Cardiac fibroblast (primary cell): ENCODE measurements at places on chromosomes 1 and 21.

GRCh38 chr1:102535829-102536505 is 539.2 kb upstream of the OLFM3 start:
- no peak for DNase-seq

DNA sequence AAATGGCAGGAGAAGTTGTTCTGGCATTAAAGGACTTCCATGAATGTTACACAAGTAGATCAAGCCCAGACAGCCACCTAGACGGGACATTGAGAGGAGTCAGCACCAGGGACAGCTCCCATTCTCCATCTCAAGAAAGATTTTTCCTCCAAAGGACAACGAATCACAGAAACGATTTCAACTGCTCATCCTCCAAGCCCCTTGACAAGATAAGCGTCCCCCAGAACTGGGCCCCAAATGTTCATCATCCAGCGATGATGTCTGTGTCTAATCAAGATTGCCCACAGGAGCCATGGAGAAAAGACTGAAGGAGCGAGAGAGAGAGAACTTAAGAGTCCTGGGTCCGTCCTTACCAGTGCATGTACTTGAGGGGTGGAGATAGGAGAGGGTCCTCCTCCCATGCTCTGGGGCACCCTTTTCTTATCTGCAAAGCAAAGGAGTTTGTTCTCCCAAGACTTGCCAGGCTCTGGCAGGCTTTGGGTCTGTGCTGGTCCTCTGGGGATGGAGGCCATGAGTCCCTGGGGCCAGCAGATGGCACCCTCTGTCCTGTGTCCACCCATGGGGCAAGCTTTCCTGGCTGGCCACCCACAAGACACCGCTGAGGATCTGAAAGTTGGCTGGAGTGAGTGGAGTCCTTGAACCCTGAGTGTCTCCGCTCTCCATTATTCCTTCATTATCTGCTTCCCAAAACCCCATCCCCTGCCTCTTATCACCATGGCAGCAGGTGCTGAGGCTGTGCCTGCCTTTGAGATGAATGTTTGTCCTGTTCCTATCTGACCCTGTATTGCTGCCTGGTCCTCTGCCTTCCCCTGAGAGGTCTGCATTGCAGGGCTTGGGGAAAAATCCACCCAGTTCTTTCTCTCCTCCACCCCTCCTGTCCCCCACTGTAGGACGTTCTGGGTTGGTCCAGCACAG is 164.6 kb downstream of the ACTL8 start:
- DNase-seq, result peak; percentile 68

DNA sequence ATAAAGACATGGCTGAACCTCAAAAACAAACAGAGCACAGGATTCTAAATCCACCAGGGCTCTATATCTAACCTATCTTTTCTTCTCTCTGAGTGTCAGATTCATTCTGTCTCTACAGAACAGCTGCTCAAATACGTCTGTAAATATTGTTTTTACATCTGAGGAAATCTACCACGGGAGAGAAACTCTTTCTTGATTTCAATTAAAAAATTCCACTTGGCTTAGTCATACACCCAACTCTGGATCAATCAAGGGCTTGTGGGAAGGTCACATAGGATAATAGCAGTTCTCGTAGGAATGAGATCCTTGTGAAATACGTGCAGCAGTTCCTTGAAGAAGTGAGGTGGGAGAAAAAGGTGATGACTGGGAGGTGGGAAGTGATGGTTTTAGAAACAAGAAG is 1355.7 kb upstream of the ADGRL2 start:
- no peak for DNase-seq

DNA sequence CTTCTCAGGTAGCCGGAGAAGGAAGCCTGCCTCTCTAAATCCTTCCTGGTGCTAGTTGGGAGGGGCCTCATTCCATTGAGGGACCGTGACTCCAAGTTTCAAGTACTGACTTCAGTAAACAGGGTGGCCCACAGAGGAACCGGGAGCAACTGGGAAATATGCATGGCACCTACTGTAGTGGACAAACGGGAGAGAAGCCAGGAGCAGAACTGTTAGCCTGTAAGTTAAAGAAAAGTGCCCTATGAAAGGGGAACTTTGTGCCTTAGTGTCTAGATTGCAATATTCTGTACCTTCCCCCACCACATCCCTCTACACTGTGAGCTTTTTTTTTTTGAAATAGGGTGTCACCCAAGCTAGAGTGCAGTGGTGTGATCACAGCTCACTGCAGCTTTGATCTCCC is 33.2 kb upstream of the KANK4 start:
- no peak for DNase-seq

GRCh38 chr1:52139817-52140540 is 1.9 kb upstream of the ZFYVE9 start:
- DNase-seq, result peak; percentile 95

GRCh38 chr1:44108241-44108640 is 10.4 kb upstream of the KLF17 start:
- peak; percentile 48 for DNase-seq

DNA sequence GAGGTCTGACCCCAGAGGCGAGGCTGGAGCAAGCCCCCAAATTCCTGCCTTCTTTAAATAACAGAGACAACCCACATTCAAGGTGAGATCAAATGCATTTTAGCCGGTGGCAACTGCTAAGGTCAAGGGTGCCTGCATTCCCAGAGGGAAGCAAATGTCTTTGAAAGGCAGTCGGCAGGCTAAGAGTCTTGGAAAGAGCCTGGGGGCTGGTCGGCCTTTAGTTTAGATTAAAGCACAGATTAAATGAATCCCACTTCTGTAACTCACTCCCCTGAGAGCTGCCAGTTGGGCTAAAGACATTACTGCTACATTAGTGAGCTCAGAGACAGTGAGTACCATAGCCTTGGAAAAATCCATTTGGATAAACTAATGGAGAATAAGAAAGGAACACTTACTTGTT is 59.2 kb downstream of the HTR6 start:
- DNase-seq, result no peak

GRCh38 chr1:235878082-235878811 is 11.5 kb upstream of the LYST start:
- no peak for DNase-seq

- peak; percentile 84 for DNase-seq
These were observed 105.0 kb downstream of the FNBP1L start for GRCh38 chr1:93552741-93553455.

GRCh38 chr1:207807326-207807689 is 55.5 kb downstream of the CD46 start:
- DNase-seq, result no peak

- no peak for DNase-seq
These were observed 31.4 kb downstream of the HIVEP3 start for GRCh38 chr1:41887365-41887764.

GRCh38 chr1:35894656-35895055 is 11.6 kb downstream of the AGO1 start:
- no peak for DNase-seq

DNA sequence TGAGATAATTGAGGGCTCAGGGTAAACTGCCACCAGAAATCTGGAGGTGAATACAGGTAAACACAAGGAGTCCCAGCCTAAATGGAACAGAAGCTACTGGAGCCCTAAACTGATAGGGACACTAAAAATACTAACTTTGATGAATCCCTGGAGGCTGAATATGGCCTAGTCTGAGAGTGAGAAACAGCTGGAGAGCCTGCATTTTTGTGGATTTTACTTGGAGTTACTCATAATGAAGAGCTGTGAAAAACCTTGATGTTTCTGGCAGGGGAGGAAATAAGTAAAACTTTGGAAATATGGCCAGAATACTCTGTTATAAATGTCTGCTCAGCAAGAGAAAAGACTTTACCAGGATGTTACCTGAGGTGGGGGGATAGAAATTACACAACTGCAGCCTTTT is 164.4 kb downstream of the LIPI start:
- DNase-seq, result no peak

DNA sequence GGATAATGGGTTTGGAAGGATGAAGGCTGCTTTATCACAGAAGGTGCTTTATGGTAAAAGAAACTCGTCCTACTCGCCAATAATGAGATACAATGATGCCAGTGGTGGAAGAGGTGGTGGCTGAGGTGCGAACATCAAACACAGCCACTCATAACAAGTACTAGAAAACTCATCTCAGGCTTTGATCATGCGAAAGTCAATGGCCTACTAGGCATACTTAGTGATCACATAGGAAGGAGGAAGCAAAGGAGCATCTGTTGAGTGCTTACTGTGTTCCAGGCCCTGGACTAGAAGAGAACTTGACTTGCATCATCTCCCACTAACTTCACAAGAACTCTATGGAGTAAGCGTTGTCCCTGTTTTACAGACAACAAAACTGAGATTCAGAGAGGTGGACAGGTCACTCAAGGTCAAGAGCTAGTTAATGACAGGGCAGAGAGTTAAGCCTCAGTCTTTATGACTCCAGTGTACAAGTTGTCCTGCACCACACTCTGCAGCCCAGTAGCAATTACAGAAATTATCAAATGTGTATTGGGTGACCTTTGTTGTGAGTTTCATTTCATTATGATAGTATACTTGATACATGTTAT is 33.6 kb downstream of the RUNX1 start:
- DNase-seq, result no peak

- no peak for DNase-seq
These were observed at the start of gene CD247 for GRCh38 chr1:167518331-167518700. Gene CD247, minus strand, starts transcription at chr1:167518529. Its CDS starts 64 bp downstream, at chr1:167518465.

GRCh38 chr1:116931016-116931918 is 21.6 kb downstream of the PTGFRN start:
- no peak for DNase-seq

DNA sequence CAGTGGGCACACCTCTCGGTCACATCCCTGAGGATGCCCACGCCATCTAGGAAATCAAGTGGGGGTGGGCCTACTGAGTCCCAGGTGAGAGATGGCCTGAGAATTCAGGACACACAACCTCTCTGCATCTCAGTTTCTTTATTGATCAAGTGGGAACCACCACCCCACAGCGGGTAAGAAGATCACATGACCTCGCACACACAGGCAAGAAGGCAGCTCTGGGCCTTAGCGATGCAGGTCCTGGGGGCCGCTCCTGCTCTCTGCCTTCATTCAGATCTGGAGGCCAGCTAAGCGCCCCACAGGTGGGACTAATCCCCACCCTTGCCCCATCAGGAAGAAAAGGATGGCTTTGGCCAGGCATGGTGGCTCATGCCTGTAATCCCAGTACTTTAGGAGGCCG is 63.2 kb downstream of the PGBD5 start:
- no peak for DNase-seq

GRCh38 chr1:115067161-115067859 is 22.0 kb downstream of the TSPAN2 start:
- DNase-seq, result no peak

DNA sequence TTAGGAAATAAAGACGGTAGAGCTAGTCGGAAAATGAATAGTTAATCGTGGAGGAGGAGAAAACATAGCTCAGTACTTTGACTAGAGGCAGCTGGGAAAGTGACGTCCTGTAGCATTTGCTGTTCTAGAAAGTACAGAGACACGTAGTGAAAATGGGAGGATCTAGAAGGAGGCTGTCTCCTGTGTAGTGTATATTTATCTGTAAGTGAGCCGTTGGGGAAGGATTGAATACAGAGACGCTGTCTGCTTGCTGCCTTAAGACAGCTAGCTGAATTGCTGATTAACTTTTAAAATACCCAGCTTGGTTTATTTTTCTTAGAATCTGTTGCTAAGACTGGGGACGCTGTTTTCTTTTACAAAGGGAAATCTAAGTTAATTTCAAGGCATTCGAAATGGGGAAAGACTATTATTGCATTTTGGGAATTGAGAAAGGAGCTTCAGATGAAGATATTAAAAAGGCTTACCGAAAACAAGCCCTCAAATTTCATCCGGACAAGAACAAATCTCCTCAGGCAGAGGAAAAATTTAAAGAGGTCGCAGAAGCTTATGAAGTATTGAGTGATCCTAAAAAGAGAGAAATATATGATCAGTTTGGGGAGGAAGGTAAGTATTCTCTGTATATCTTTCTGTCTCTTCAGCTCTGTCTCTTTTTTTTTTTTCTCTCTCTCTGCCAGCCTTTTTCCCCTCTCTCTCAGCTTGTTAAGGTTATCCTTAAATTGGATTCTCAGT is at the start of gene DNAJB4:
Gene DNAJB4 (plus strand): TSS at position 221 of the 729 bp plus-strand sequence. CDS start 172 bp downstream, at position 393.
- peak; percentile 99 for DNase-seq

- no peak for DNase-seq
These were observed 234.0 kb upstream of the IRF2BP2 start for GRCh38 chr1:234843946-234844345.
